ENCODE measurements at places on chromosomes 3 and 15. TPM values are rescaled to one million over a fixed set of nuclear protein-coding genes. Genes with fewer than 3 reads are reported as not detected.

GRAMD1C gene
- total RNA-seq, result 13.8 TPM

BFSP2 gene
- not detected for total RNA-seq

KCNMB3 gene
- total RNA-seq, result 0.13 TPM

- no peak overlapping the region for H3K27ac ChIP-seq
- DNase-seq, result no peak
- no peak overlapping the region for H3K4me3 ChIP-seq
- peaks cover 64% of the 10 kb centered on the region for H3K4me1 ChIP-seq
Observed at GRCh38 chr15:39269352-39269751, 311.5 kb upstream of the THBS1 start.

GRCh38 chr3:30184091-30184810 lies 422.1 kb upstream of the TGFBR2 start:
- no peaks in the 10 kb centered on the region for H3K36me3 ChIP-seq
- H3K4me3 ChIP-seq, result no peak overlapping the region
- DNase-seq, result no peak
- no peaks in the 10 kb centered on the region for H3K4me1 ChIP-seq

- no peak overlapping the region for H3K4me3 ChIP-seq
- H3K4me1 ChIP-seq, result no peaks in the 10 kb centered on the region
- H3K27me3 ChIP-seq, result no peaks in the 10 kb centered on the region
- no peak for DNase-seq
- H3K36me3 ChIP-seq, result no peaks in the 10 kb centered on the region
Observed at GRCh38 chr3:123324880-123325765, 123.4 kb downstream of the SEC22A start.

- peaks cover 52% of the 10 kb centered on the region for H3K4me1 ChIP-seq
- no peak overlapping the region for H3K27ac ChIP-seq
- DNase-seq, result no peak
- H3K36me3 ChIP-seq, result peaks cover 40% of the 10 kb centered on the region
- no peak overlapping the region for H3K4me3 ChIP-seq
Observed at GRCh38 chr3:129553719-129554118, 10.7 kb downstream of the H1-8 start.

Measured in SJSA1 (cell line).